ENCODE measurements at places on chromosomes 16 and 17. TPM values are rescaled to one million over a fixed set of nuclear protein-coding genes. Genes with fewer than 3 reads are reported as not detected.

The DPEP3 gene
- not detected for total RNA-seq

The SLFN14 gene
- total RNA-seq, result not detected

The CD300LB gene
- 0.03 TPM for total RNA-seq

The CRISPLD2 gene
- 3.0 TPM for total RNA-seq

The EVI2A gene
- total RNA-seq, result not detected

The CTNS gene
- total RNA-seq, result 13.7 TPM

The HEATR9 gene
- total RNA-seq, result not detected

The NUP93 gene
- 93.5 TPM for total RNA-seq

The ARSG gene
- total RNA-seq, result 1.3 TPM

The GFER gene
- 40.4 TPM for total RNA-seq

The XAF1 gene
- not detected for total RNA-seq

The SNAI3 gene
- total RNA-seq, result 0.07 TPM

The TEDC2 gene
- 19.2 TPM for total RNA-seq

The KLHL10 gene
- not detected for total RNA-seq

The NKD1 gene
- total RNA-seq, result 0.31 TPM

The RBL2 gene
- total RNA-seq, result 8.8 TPM
